ENCODE measurements at places on chromosomes 11 and 22.

DNA sequence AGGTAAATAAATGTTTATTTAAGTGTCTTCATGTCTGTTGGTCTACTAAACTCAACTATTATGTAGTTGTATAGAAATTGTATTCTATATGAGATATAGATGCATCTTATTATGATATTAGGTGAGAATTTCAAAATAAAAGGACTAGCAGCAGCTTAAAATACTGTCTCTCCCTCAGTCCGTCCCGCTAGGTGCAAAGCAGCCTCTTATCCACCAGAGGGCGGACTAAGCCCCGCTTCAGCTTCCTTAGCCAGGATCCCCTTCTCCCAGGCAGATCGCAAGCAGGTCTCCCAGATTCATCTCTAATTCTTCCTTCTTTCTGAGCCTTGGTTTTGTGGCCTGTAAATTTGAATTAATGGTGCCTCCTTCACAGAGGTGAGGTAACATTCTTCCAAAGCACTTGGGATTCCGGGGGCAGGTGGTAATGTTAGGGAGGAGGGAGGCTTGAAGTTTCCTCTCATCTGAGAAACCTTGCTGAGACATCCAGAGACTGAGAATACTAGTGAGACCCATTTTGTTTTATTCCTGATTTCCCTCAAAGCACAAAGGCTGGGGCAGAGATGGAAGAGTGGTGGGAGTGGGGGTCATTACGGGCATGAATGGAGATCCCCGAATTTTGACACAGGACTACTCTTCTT lies 13.5 kb upstream of the INSC start:
- DNase-seq = peak; percentile 7

DNA sequence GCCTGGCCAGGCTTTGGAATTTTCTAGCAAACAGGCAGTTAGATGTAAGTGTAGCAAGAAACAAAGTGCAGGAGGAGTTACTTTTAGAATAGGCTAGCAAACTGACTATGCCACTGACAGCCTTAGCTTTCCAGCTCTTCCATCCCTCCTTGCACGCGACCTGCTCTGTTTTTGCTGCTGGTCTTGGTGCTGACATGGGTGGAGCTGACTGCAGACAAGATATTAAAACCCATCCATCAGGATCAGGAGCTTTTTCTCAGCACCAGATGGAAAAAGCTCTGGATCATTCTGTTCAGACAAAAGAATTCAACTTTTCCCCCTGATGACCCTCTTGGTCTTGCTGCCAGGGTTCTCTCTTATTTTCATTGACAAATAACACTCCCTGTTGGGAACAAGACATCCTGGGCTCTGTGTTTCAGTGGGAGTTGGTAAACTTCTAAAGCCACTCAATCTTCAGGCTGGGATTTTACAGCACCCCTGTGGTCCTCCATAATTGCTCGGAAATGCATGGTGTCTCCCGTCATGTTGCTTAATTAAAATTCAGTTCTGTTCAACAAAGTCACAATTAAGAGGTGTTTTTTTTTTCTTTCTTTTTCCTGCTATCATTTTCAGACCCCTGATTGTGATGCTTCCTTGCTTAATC lies 240.0 kb upstream of the LARGE1 start:
- DNase-seq = no peak

DNA sequence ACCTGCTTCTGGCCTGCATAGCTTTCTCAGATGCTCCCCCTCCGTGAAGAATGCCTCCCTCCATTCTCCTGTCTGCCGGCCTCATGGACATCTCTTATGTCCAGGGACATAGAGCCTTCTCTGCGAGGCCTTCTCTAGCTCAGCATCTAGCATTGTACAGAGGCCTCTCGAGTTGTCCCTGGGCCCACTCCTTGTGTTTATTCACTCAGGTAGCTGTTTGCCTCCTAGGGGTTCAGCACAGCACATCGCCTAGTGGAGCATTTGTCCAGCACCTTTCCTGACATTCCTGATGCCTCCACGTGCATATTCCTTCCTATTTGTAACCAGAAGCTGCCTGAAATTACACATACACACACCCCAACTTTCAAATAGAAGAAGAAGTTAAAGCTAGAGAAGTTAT lies 101.3 kb downstream of the TBC1D22A start:
- DNase-seq = no peak

GRCh38 chr22:45552580-45553350 lies 50.1 kb downstream of the FBLN1 start:
- no peak for DNase-seq

DNA sequence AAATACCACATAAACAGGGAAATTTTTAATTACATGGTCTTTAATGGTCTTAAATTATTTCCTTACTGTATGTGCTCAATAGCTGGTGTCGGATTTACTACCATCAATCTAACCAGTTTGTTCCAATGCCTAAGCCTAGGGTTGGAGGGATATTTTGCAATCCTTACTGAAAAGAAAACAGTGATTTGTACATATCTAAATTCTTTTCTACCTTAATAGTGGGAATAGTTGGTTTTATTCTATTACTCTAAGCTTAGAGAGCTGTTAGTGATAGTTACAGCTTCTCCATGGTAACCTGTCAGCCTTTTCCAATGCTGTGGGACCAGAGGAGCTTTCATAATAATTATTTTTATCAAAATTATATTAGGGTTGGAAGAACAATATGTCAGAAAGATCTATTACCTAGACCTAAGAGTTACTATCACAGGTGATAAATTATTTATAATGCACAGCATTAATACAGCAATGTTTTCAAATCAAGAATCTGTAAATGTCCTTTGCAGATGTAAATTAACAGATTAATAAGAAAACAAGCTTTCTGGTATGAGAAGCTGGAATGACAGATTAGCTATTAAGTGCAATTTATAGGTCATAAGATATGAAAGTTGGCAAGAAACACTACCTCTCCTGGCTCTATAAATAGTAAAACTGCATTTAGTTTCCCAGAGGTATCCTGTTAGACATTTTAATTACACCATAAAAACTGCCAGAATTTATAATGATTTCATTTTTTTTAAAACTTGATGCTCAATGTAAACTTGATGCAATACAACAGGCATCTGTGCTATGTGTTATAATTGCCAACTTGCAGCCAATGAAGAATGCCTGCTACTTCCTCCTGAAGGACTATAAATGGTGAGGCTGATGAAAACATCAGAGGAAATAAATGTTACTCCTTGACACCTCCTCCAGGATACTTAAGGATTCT lies 262.0 kb upstream of the PITPNB start:
- no peak for DNase-seq

DNA sequence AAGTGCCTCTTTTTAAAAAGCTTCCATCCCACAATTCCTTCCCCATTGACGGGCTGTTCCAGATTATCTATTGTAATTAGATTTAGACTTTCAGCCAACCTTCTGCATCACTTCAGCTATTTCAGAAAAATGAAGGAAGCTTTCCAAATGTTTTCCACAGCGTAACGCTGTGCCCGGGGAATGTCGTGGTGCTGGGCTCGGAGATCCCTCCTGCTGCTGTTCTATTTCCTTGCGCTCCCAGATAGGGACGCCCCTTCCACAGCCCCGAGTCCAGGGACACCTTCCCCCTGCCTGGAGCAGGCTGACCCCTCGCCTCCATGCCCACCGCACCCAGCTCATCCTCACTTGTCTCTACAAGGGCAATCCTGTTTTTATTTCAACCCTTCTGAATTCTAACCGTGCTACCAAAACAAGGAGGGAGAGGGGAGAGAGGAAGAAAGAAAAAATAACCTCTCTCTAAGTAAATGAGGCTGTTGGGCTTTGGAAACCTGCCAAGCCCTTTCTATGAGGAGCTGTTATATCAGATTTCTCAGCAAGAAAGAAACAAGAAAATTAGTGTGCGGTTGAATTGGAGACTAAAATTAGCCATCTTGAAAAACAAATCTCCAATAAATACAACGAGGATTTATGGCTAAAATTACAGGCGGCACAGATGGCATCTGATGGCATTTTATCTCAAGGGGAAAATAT lies 366.9 kb downstream of the BRD1 start:
- DNase-seq = no peak

DNA sequence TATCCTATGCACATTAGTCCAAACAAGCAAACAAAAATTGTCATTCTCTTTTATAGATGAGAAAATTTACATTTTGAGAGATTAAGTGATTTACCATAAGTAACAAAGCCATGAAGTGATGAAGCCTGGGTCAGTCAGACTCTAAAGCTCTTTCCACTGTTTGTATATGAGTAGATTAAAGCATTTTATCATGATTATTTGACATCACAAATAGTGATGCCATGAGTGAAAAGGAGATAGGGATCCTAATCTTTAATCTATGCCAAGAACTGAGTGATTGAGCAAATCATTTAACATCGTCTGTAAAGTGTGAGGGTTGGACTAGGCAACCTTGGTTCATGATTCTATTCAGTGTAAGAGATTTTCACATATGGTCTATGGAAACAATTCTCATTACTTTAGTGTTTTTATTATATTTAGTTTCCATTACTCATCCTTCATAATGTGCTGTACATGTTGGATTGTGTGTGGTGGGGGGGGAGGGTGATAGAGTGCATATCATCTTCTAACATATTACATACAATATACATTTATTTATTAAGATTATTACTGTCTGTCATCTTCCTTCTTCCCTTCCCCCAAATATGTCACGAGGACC lies 50.7 kb downstream of the ARHGEF12 start:
- DNase-seq = no peak

DNA sequence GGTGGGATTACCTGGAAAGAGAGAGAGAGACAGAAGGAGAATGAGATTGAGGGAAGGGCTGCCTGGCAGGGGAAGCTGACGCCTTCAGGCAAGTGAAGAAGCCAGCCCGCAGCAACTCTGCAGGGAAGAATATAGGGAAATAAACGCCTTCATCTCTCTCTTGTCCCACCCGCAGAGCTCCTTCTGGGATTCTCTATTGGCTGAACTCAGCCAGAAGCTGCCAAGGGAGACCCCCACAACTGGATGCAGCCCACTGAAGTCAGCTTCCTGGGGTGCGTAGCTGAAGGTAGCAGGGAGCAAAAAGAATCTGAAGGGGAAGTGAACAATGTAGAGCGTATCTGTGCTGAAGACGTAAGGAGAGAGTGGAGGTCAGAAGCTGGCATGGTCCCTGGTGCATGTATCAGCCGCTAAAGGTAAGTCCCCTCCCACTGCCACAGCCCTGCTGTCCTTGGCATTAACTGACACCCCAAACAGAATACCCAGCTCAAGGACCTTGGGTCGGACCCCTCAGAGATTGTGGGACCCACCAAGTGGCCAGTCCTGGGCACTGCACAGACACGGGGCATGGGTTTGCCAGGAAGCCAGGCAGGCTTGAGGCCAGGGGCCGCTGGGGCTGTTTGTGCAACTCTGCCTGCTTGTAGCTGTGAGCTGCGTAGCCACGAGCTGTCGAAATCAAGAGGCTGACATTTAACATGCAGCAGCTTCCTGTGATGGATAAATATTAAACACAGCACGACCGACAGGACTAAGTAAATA lies 469.9 kb downstream of the MN1 start:
- no peak for DNase-seq

GRCh38 chr11:70176940-70177689 lies 26.0 kb upstream of the FADD start:
- no peak for DNase-seq

DNA sequence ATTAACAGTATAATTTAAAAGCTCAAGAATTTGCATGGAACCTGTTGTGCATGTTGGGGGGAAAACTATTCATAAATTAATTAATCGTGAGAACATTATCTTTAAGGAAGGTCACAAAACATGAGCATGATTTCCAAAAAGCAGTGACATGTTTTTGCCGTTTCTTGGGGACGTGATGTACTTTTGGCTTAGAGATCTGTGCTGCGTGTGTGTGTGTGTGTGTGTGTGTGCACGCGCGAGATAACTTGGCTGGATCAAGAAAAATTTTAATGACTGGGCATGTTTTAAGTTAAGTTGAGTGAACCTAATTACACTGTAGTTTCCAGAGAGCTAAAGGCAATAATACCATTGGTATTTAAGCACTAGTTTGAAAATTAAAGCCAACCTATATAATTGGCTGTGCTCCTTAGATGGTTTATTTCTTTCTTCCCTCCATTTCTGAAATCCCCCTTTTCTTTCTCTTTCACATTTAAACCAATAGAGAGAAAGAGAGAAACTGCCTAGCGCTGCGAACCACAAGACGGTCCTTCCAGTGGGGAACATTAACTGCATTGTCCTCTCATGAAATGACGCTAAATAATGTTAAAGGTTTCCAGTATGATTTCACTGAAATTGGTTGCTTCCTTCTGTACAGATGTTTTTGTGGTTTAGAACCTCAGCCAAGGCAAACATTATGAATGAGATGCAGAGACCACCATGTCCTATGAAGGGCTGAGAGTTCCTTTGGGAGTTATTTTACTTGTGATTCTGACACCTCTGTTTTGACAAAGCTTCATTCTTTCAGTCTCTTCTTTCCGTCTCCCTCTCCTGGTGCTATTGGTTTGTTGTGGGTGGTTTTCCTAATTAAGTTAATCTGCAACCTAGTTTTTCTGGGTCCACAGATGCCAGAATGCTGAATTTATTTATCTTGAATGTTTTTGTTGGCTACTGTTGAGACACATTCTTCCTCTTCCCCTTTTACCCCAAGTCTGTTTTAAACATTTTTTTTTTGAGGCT lies 51.7 kb downstream of the ZBTB16 start:
- DNase-seq = no peak

GRCh38 chr22:36432592-36433317 lies 45.0 kb upstream of the MYH9 start:
- DNase-seq = no peak

GRCh38 chr11:75593286-75593915 lies 31.3 kb downstream of the SERPINH1 start:
- no peak for DNase-seq

- DNase-seq = no peak
Measured at GRCh38 chr22:19758896-19759426, 1.6 kb upstream of the TBX1 start.

DNA sequence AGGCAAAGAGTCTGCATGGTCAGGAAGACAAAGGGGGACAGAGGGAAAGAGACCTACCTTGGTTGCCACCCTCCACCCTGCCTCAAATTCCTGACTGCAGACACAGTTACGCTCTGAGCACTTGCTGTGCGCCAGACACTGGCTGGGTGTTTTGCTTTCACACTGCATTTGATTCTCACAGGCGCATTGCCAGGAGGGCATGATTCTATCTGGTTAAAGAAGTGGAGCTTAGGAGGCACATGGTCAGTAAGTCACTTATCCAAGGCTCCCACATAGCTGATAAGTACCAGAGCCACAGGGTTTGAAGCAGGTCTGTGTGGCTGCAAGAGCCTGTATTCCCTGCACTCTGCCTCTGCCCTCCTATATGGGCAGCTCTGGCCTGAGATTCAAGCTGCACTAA lies 103.9 kb downstream of the TIMP3 start:
- no peak for DNase-seq
